ENCODE measurements at places on chromosomes 13 and 19. TPM values are rescaled to one million over a fixed set of nuclear protein-coding genes. Genes with fewer than 3 reads are reported as not detected.

Gene ZSWIM9
- total RNA-seq, result 5.0 TPM

Gene SIAH3
- total RNA-seq, result not detected

Gene ACTMAP
- 6.4 TPM for total RNA-seq

Gene MAG
- not detected for total RNA-seq

Gene LILRA6
- total RNA-seq, result not detected

Gene ATXN8OS
- total RNA-seq, result not detected

Gene IGFL2
- 16.3 TPM for total RNA-seq

All from suprapubic skin (tissue), 4 donors.